SJCRH30 (cell line): ENCODE measurements at places on chromosomes 3 and 15. TPM values are rescaled to one million over a fixed set of nuclear protein-coding genes. Genes with fewer than 3 reads are reported as not detected.

The CLRN1 gene
- not detected in 2 replicates for total RNA-seq

The IMPDH2 gene
- total RNA-seq = 244 and 273 TPM in 2 replicates

DNA sequence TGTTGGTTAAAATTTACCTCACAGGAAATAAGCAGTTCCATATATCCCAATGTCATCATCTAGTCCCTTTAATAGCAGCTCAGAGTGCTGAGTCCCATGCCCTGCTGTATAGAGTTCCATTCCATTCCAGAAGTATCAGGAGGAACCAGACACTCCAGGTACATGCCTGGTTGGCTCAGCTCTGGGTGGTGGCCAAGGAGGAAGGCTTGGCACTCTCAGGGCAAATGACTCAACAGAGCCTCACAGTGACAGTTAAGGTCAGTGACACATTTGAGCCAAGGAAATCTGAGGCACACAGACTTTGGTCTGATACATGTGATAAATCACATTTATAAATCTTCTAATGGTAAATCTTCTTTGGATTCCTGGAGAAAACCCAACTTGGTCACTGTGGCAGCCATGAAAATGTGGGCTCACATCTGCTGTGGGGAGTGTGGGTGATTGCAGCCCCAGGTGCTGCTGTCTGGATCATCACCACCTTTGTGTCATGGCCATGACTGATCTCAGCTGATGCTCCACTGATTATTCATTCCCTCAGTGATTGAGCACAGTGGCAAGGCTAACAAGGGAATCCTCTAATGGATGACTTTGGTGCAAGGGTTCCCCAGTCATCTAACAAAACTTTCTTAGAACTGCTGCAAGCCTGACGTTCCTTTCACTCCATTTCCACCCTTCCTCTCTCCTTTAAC is 9.3 kb downstream of the HHLA2 start:
- no peak for DNase-seq
- no peaks in the 10 kb centered on the region for H3K4me1 ChIP-seq
- H3K27me3 ChIP-seq = no peaks in the 10 kb centered on the region
- no peak overlapping the region for H3K4me3 ChIP-seq

DNA sequence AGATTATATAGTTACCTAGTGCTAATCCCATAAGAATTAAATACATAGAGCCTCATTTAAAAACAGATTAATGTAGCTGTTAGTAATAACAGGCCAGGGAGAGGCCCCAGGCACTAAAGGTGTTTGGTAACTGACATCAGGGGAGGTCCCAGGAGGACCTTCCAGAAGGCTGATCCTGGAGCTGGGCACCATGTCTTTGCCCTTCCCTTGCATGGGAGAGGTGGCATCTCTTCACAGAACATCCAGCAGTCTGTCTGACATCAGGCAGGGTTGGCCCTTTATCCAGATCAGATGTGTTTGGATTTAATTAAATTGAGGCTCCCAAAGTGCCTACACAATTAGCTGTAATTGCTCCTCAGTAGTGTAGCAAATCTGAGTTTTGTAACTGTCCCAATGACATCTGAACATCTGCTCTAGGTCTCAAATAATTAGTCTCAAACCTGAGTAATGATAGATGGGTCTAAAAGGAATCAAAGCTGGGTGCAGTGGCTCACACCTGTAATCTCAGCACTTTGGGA is 53.0 kb downstream of the RLBP1 start:
- H3K4me1 ChIP-seq = peaks cover 19% of the 10 kb centered on the region
- H3K27ac ChIP-seq = peak overlapping the region; percentile 50
- no peaks in the 10 kb centered on the region for H3K27me3 ChIP-seq

GRCh38 chr3:180977498-180977897 is 12.0 kb downstream of the DNAJC19 start:
- H3K27me3 ChIP-seq = no peaks in the 10 kb centered on the region
- H3K27ac ChIP-seq = no peak overlapping the region
- peaks cover 50% of the 10 kb centered on the region for H3K36me3 ChIP-seq
- H3K4me1 ChIP-seq = no peaks in the 10 kb centered on the region
- H3K4me3 ChIP-seq = no peak overlapping the region
- no peak for DNase-seq

GRCh38 chr3:177358977-177359592 is 161.8 kb upstream of the TBL1XR1 start:
- H3K4me3 ChIP-seq = peak overlapping the region; percentile 56
- no peaks in the 10 kb centered on the region for H3K27me3 ChIP-seq
- DNase-seq = no peak
- H3K27ac ChIP-seq = peak overlapping the region; percentile 98

DNA sequence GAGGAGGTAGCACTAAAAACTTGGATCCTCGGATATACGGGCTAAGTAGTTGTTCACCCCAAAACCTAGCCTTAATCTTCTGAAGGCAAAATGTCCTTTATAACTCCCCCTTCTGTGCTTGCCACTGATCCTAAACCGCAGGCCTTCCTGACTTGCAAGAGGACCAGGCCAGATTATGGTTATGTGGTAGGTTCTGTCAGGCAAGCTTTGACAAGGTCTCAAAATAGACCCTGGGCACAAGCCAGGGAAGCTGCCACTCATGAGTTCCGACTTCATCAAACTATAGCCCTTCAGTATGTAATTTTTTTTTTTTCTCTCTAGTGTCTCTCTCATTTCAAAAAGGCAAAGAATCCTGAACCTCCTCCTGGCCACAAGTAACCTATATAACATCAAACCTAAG is 3.2 kb downstream of the LRRFIP2 start:
- H3K36me3 ChIP-seq = peaks cover 5% of the 10 kb centered on the region; the same call in 1 of the 2 replicates
- H3K4me1 ChIP-seq = no peaks in the 10 kb centered on the region
- no peak overlapping the region for H3K27ac ChIP-seq
- no peaks in the 10 kb centered on the region for H3K27me3 ChIP-seq
- DNase-seq = no peak
- H3K4me3 ChIP-seq = no peak overlapping the region

GRCh38 chr15:51403072-51403878 is 61.8 kb downstream of the GLDN start:
- DNase-seq = peak; percentile 57
- no peak overlapping the region for H3K27ac ChIP-seq
- no peaks in the 10 kb centered on the region for H3K4me1 ChIP-seq
- H3K27me3 ChIP-seq = 0 out of 2 replicates have a peak, but pooled peaks cover 2% of the 10 kb centered on the region

DNA sequence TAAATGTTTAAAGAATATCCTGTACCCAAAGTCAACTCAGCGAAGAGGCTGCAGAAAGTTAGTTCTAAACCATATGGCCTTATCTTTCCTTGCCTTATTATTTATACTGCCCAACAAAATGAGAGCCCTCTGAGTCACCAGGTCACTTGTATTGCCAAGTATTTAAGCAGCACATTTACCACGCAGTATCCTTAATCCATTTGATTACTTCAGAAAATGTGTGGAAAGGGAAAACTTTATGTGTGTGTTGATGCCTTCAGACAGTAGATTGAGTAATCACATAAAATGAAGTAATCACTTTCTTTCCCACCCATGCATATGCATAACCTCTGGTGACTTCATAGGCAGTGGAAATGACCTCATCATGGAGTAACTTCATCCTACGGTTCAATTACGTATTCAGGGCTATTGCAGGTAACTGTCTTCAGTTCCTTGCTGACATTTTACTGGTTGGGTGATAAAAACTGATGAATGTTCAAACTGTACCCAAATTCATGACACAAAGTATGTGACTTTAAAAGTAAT is 7.5 kb upstream of the CADPS start:
- H3K27ac ChIP-seq = no peak overlapping the region
- H3K4me1 ChIP-seq = no peaks in the 10 kb centered on the region
- no peaks in the 10 kb centered on the region for H3K36me3 ChIP-seq
- H3K4me3 ChIP-seq = no peak overlapping the region
- DNase-seq = no peak

GRCh38 chr15:50119063-50120040 is at the start of gene ATP8B4:
ATP8B4 (minus strand) TSS chr15:50119233; CDS start chr15:50106966, 12,267 bp downstream.
- H3K4me3 ChIP-seq = no peak within 1 kb of the TSS
- no peak within 1 kb of the TSS for H3K27ac ChIP-seq
- DNase-seq = no peak
- no peaks in the 10 kb centered on the region for H3K36me3 ChIP-seq
- no peaks in the 10 kb centered on the region for H3K4me1 ChIP-seq
- H3K27me3 ChIP-seq = no peaks in the 10 kb centered on the region
